ENCODE measurements at places on chromosomes 5 and 9. TPM values are rescaled to one million over a fixed set of nuclear protein-coding genes. Genes with fewer than 3 reads are reported as not detected.

The WDR38 gene
- not detected for total RNA-seq

The IFNB1 gene
- 0.15 TPM for total RNA-seq

The F2RL2 gene
- total RNA-seq: 3.8 TPM

The RAB3C gene
- total RNA-seq: not detected

The CDH9 gene
- total RNA-seq: not detected

The AJM1 gene
- 4.4 TPM for total RNA-seq

The AFAP1L1 gene
- 8.1 TPM for total RNA-seq

The UBAP1 gene
- total RNA-seq: 41.6 TPM

The LCN9 gene
- total RNA-seq: not detected

The CBY3 gene
- total RNA-seq: not detected

The CFAP90 gene
- 0.59 TPM for total RNA-seq

The CNTNAP3 gene
- total RNA-seq: 7.3 TPM

The BAAT gene
- total RNA-seq: 0.55 TPM

The FABP6 gene
- 0.99 TPM for total RNA-seq

The C5orf58 gene
- not detected for total RNA-seq

The LCN15 gene
- not detected for total RNA-seq

The LSM11 gene
- total RNA-seq: 3.2 TPM

The SLC9A3 gene
- 2.4 TPM for total RNA-seq

The NR5A1 gene
- total RNA-seq: not detected

The PHF24 gene
- 0.10 TPM for total RNA-seq

The MAT2B gene
- 51.2 TPM for total RNA-seq

The ANKRA2 gene
- total RNA-seq: 11.8 TPM

The SETX gene
- total RNA-seq: 20.2 TPM

The PRSS3 gene
- 13.6 TPM for total RNA-seq

The PHF2 gene
- total RNA-seq: 17.2 TPM

The MINAR2 gene
- not detected for total RNA-seq

The NTRK2 gene
- total RNA-seq: 0.04 TPM

The SLC1A3 gene
- total RNA-seq: not detected

The BARX1 gene
- 10.5 TPM for total RNA-seq

The OBP2B gene
- not detected for total RNA-seq

The WNT8A gene
- total RNA-seq: not detected

The CLIC3 gene
- total RNA-seq: 4.5 TPM

The PCDHGB6 gene
- total RNA-seq: 0.13 TPM

The ZNF658 gene
- total RNA-seq: 2.0 TPM

The IFNA2 gene
- not detected for total RNA-seq

The TERT gene
- total RNA-seq: 2.1 TPM

The SEC61B gene
- total RNA-seq: 365 TPM

The FBP2 gene
- not detected for total RNA-seq

All from A549 treated with CORT108297 at 1 μM for 4 hours (cell line).